ENCODE measurements at places on chromosomes 1 and 21.

- peaks cover 16% of the 10 kb centered on the region for H3K36me3 ChIP-seq
- H3K4me1 ChIP-seq: no peaks in the 10 kb centered on the region
- no peak overlapping the region for H3K4me3 ChIP-seq
- H3K27ac ChIP-seq: no peak overlapping the region
- H3K27me3 ChIP-seq: no peaks in the 10 kb centered on the region
- no peak for DNase-seq
Observed at GRCh38 chr1:54754045-54754444, 10.3 kb downstream of the PARS2 start.

GRCh38 chr1:206851341-206852010, 13.9 kb upstream of the IL20 start:
- H3K36me3 ChIP-seq: no peaks in the 10 kb centered on the region
- no peak for DNase-seq
- no peak overlapping the region for H3K27ac ChIP-seq

GRCh38 chr21:45601551-45601950, 42.0 kb upstream of the PCBP3 start:
- H3K27me3 ChIP-seq: no peaks in the 10 kb centered on the region
- no peak overlapping the region for H3K27ac ChIP-seq
- H3K36me3 ChIP-seq: no peaks in the 10 kb centered on the region

DNA sequence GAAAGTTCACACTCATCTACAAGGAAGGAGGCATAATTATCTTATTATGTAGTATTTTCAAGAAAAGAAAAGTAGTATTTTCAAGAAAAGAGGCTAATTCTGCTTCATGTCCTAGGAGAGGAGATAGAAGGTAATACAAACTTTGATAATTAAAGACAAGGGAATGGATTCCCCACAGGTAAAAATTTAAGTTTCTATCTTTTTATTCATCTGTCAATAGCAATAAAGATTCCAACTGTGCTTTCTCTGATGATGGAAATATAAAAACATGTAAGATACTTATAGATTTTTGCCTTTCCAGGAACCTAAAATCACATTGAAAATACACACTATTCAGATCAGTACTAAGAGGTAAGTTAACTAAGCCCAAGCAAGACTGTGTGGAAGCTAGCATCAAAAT, at the start of gene OR2M2:
Gene OR2M2, plus strand, starts transcription at position 301 of the 400 bp plus-strand sequence. CDS start 5,165 bp downstream, outside the sequence.
- no peak within 1 kb of the TSS for H3K27ac ChIP-seq
- no peak within 1 kb of the TSS for H3K4me3 ChIP-seq
- no peak for DNase-seq
- H3K27me3 ChIP-seq: no peaks in the 10 kb centered on the region

DNA sequence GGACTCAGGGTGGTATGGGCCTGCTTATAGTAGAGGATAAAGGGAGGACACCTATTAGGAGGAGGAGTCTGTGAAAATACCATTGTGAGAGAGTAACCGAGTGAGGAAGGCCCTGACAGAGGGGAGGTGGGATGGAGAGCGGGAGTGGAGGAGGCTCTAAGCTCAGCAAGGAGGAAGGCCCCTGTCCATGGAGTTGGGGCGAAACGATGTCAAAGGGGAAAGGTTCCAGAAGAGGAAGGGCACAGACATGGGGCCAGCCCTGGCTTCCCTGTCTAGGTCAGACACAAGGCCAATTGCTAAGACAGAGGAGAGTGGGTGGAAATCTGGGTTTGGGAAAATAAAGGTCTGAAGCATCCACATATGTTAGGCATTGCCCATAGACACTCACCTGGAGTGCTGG, 44.2 kb downstream of the ELK4 start:
- peaks cover 3% of the 10 kb centered on the region for H3K4me1 ChIP-seq
- H3K4me3 ChIP-seq: no peak overlapping the region
- no peaks in the 10 kb centered on the region for H3K36me3 ChIP-seq
- no peaks in the 10 kb centered on the region for H3K27me3 ChIP-seq
- no peak overlapping the region for H3K27ac ChIP-seq

All from effector memory CD4-positive, alpha-beta T cell (primary cell).